Body of pancreas (tissue), 4 donors: ENCODE measurements at places on chromosomes 4 and X. TPM values are rescaled to one million over a fixed set of nuclear protein-coding genes. Genes with fewer than 3 reads are reported as not detected.

The IL13RA2 gene
- total RNA-seq, result not detected

GRCh38 chr4:29459926-29460325 is 1260.2 kb upstream of the PCDH7 start:
- no peaks in the 10 kb centered on the region for H3K27me3 ChIP-seq
- H3K36me3 ChIP-seq, result no peaks in the 10 kb centered on the region
- no peak for DNase-seq
- H3K27ac ChIP-seq, result no peak overlapping the region
- H3K4me1 ChIP-seq, result no peaks in the 10 kb centered on the region

- peak; percentile 53 for DNase-seq
- H3K36me3 ChIP-seq, result no peaks in the 10 kb centered on the region
- H3K27ac ChIP-seq, result peak overlapping the region; percentile 52
Measured at GRCh38 chrX:53089224-53089842, 4.6 kb upstream of the KANTR start.

- no peaks in the 10 kb centered on the region for H3K27me3 ChIP-seq
- H3K36me3 ChIP-seq, result no peaks in the 10 kb centered on the region
- peaks cover 7% of the 10 kb centered on the region for H3K4me1 ChIP-seq
- H3K4me3 ChIP-seq, result no peak overlapping the region
- DNase-seq, result no peak
Measured at GRCh38 chrX:143633461-143634308, 2.2 kb downstream of the SLITRK4 start.
